ENCODE measurements at places on chromosomes 3 and 15.

GRCh38 chr15:87746333-87746732 lies 510.2 kb downstream of the NTRK3 start:
- no peak for ATAC-seq

GRCh38 chr3:57738391-57738790 lies 17.7 kb upstream of the SLMAP start:
- ATAC-seq, result no peak

- ATAC-seq, result no peak
These were observed 8.3 kb upstream of the SUCLG2 start for GRCh38 chr3:67662733-67663132.

GRCh38 chr3:196144383-196145105 lies 62.7 kb upstream of the TFRC start:
- no peak for ATAC-seq

DNA sequence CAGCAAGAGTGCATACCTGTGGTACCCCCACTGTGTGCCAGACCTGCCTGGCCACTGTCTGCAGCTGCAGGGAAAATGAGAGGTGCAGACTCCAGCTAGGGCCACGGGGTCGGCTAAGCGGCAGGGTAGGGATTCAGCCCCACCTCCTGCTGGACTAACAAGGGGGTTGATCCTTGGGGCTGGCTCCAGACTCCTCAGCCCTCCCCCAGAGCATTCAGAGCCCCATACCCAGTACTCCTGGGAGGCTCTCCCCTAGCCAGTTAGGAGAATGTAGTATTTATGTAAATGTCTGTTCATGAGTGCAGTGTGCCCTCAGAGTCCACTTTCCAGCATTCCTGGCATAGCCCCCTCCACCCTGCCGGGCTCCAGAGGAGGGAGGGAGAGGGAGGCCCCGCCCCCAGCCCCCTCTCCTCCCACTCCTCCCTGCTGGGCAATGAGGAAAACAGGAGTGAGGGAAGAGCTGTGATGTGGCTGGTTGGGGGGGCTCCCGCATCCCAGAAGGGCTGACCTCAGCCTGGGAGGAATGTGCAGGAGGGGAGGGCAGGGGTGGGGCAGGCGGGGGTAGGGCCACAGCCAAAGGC lies 4.5 kb upstream of the SEMA3B start:
- no peak for ATAC-seq

- no peak for ATAC-seq
These were observed 217.6 kb downstream of the ARRDC4 start for GRCh38 chr15:98177966-98178592.

GRCh38 chr3:186772701-186773417 lies 10.5 kb upstream of the EIF4A2 start:
- ATAC-seq, result peak; percentile 98
